ENCODE measurements at places on chromosomes 3 and 15.

GRCh38 chr3:111751961-111752360, 107.1 kb upstream of the PHLDB2 start:
- no peak for DNase-seq

DNA sequence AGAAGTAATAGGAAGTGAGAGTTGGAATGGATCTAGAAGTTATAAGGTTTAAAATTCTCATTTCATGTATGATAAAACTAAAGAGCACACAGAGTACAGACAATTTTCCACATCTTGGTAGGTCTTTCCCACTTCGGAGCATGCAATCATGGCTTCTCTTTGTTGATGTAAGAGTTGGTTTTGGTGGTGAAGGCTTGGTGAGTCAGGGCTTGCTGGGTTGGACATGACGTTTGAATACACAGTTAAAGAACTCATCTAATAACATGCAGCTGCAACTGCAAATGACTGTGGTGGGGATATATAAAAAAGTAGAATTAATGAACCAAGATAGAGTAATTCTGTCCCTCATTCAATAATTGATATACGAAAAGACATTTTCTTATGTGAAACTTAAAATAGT, 39.5 kb upstream of the GRM7 start:
- no peak for DNase-seq

DNA sequence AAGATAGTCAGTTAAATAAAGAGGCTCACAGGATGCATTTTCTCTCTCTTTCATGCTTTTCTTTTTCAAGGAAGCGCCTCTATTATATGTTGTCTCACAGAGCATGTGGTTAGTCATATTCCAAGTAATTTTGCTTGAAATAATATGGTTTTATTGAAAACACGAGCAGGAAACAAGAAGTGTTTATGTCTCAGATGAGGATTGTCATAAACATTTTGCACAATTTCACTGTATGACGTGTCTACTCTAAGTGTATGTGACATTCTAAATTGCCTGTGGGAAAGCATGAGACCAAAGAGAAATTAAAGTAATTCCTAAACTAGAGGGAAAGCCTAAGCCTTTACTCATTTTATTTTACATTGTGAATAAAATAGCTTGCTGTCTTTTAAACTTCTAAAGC, 818.6 kb downstream of the EPHA3 start:
- no peak for DNase-seq

- DNase-seq = no peak
Observed at GRCh38 chr3:186471771-186472170, 72.4 kb downstream of the CRYGS start.

DNA sequence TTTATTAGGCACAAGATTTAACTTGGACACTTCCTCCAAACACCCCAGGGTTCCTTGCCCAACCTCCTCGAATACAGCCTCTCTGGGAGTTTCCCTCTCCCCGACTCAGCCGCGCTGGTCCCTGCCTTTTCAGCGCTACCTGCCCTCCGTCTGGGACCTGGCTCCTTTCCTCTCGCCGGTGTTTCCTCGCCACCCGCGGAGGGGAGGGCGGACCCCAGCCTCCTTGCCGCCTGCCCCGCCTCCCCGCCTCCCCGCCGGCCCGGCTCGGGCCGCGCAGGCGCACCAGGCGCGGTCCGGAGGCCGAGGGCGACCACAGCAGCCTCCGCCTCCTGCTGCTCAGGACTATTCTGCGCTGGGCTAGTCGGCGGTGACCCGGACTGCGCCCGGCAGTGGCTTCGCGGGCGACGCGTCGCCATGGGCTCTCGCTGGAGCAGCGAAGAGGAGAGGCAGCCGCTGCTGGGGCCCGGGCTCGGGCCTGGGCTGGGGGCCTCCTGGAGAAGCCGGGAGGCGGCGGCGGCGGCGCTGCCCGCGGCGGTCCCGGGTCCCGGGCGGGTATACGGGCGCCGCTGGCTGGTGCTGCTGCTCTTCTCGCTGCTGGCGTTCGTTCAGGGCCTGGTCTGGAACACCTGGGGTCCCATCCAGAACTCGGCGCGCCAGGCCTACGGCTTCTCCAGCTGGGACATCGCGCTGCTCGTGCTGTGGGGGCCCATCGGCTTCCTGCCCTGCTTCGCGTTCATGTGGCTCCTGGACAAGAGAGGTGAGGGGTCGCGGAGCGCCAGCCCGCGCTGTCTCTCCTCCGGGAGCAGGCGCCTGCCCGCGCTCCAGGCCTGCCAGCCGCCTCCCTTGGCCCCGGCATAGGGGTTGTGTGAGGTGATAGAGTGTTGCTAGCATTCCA, at the start of gene SLC49A4:
TSS of gene SLC49A4 (plus strand) at position 291 of the 895 bp plus-strand sequence. CDS start at position 415, 124 bp downstream.
- peak; percentile 94 for DNase-seq

DNA sequence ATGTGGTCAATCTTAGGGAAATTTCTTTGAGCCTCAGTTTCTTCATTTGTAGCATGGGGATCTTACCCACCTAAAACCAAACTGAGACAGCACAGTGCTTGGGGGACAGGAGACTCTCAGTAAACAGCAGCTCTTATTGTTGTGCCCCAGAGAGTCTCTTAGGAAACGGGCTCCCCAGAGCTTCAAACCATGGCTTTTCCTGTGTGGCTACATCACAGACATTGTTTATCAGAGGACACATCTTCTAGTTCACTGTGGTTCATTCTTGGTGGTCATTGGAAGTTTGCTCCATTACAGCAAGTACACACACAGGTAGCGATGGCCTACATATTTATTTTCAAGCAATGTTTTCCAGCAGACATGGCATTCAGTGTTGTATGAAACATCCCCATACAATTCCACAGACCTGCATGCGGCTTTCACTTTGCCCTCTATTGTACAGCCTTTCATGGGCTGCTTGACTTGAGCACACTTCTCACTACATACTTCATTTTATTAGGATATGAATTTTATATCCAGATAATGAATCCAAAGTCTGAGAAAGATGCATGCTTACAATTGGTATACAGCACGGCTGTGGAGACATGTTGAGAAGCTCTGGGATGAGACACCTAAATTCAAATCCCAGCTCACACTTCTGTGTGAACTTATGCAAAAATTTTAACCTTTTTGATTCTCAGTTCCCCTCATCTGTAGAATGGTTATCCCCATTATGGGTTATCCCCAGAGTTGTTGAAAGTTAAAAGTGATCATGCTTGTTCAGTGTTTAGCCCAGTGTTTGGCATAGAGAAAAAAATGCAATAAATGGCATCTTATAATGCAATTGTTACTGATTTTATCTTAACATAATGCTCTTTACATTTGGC, 84.8 kb upstream of the ICE2 start:
- DNase-seq = no peak

DNA sequence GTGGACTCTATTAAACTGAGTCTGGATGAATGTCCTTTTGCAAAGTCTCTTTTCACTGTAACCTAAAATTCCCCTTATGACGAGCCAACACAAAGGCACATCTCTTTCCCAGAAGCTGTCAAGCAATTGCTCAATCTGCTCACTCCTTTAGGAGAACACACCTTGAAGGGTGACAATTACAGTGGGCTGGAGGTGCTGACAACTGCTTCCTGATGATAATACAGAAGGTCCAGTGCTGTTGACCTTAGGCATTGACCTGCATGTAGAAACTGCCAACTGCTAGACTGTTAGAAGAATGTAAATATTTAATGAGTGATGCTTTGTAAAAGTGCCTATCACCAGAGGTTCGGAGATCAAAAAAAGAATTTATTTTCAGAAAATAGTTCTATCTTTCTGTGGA, 757.7 kb downstream of the GRM7 start:
- DNase-seq = no peak

- peak; percentile 0 for DNase-seq
Observed at GRCh38 chr3:145058483-145058882, 1086.9 kb downstream of the DIPK2A start.

- DNase-seq = no peak
Observed at GRCh38 chr3:185071287-185071800, 81.5 kb downstream of the C3orf70 start.

DNA sequence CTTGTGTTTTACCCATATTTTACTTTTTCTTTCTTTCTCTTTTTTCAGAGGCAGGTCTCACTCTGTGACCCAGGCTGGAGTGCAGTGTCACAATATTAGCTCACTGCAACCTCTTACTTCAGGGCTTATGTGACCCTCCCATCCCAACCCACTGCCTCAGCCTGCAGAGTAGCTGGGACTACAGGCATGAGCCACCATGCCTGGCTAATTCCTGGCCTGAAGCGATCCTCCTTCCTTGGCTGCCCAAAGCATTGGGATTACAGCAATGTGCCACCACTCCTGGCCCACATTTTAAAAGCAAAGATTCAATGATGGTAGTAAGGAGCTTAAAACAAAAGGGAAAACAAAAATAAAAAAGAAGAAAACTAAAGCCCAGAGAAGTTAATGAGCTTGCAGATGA, 11.1 kb upstream of the CDV3 start:
- no peak for DNase-seq

DNA sequence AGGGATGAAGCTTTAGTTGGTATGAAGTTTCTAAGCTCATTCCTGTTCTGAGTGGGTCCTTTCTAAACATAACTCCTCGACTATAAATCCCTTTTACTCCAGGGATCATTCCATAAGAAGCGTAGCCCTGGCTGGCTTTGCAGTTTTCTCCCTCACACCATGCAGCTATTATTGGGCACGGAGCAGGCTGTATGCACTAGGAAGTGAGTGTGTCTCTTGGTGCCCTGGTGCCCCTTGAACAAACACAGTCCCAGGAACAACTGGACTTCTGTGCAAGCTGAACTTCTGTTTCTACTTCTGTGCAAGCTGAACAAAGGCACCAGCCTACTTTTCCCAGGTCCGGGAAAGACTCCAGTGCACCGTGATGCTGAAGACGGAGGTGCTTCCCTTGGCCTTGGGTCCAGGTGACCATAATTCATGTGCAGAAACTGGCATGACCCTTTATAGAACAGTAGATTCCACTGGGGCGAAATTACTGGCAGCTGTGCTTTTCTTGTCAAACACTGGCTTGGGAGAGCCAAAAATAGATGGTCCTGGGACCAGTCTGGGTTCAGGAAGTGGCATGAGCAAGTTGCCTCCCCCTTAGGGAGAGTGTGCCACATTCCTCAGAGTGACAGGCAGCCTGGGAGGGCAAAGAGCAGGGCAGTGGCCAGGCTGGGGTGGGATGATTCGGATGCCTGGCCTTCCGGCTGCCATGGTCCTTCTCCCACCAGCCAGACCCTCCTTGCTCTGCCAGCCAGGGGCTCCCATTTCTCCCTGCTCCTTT, 127.2 kb downstream of the SLCO3A1 start:
- no peak for DNase-seq

DNA sequence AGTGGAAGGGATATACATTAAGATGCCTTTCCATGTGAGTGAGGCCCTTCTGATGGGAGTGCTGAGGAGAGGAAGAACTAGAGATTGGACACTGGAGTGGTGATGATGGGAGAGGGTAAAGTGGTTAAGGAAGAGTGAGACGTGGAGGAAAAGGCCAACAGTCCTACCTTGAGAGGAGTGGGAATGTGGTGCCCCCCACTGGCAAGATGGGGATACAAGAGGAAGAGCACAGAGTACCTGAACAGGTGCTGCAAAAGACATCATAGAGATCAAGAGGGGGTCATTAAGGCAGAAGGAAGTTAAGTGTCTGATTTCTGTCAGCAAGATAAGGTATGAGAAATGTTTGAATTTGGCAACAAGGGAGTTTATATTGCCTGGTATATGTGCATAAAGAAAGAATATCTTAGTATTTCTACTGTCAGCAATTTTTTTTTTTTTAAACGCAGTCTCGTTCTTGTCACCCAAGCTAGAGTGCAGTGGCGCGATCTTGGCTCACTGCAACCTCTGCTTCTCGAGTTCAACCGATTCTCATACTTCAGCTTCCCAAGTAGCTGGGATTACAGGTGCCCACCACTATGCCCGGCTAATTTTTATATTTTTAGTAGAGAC, 34.0 kb downstream of the ARIH2 start:
- DNase-seq = peak; percentile 22

GRCh38 chr3:16236030-16236639, 28.6 kb downstream of the DPH3 start:
- DNase-seq = no peak

- no peak for DNase-seq
Observed at GRCh38 chr3:195170496-195170895, 100.5 kb downstream of the XXYLT1 start.

DNA sequence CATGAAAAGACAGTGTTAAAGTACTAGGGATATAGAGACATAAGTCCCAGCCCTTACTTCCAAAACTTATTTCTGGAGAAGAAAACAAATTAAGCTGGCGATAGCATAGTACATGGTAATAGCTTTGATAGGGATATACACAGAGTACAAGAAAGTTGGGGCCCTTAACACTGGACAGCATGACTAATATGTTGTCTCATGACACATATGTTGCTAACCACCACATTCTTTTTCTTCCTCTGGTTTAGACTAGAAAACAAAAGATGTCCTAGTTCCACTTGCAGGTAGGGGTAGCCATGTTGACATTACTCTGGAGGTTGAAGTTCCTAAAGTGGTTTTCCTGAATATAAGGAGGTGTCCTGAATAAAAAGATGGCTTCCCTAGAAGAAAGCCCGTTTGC, 75.3 kb downstream of the RFX7 start:
- no peak for DNase-seq
